ENCODE measurements at places on chromosomes 6 and 20.

GRCh38 chr6:46011188-46012085, 4.2 kb downstream of the CLIC5 start:
- peak; percentile 69 for DNase-seq

DNA sequence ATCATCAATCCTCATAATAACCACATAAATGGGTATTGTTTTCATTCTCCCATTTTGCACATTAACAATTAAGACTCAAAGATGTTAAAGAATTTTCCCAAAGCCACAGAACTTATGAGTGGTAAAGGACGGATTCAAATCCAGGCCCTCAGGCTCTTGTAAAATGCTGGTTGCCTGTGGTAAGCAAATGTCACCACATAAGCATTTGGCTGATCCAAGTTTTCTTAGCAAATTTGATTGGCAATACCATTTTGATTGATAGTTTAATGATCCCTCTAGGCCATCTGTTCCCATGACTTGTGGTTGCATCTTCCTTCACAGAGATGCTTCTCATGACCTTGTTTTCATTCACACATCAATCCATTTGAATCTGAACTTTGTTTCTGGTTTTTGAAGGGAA, 252.0 kb upstream of the RIN2 start:
- no peak for DNase-seq

GRCh38 chr6:138272533-138273315, 54.4 kb upstream of the PBOV1 start:
- no peak for DNase-seq

DNA sequence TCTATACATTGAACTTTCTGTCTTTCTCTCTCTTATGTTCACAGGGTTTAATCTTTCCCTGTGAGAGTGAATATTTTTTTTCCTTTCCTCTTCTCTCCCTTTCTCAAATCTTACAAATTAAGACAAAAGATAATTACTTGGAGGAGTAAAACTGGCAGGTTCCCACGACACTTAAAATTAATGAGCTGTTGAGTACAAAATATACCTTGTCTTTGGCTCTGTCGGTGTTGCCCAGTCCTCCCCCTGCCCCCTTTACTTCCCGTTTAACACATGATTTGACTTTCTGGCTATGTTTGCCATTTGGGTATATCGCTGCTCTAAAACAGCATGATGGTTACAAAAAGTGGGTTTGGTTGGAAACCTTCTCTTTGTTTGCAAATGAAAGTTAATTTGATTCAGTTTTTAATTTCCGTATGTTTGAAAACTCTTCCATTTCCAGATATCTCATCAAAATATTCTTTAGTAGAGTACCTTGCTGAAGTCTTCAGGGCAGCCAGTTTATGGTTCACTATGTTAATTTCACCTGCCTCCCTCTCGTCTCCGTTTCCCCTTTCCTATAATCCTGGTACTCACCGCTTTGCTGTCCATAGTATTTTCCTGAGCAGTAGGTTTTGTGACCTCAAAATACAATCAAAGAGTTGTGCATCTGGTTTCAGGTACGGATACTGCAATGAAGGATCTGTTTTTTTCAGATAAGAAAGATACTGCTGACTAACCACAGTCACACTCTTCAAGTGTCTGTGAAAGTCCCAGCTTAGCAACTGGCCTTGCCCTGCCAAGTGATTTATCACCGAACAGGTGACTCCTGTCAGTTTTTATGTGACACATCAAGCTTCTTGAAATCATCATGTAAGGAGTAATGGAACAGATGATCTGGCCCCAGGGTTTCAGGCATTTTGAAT, 181.2 kb downstream of the DTNBP1 start:
- no peak for DNase-seq

DNA sequence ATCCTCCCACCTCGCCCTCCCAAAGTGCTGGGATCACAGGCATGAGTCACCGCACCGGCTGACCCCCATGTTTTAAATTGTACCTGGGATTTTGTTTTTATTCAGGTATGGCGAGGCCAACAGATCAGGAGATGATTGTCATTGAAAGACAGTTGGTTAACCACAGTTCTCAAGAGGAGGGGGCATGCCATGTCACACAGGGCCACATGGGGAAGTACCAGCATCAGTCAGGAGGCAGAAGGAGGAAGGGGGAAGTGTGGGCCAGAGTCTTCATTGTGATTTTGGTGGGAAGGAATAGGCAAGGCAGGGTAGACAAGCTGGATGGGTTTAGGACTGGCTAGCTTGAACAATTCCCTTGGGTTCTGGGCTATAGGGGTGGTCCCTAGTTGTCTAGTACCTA, 9.9 kb upstream of the MMP9 start:
- DNase-seq = peak; percentile 71

- DNase-seq = no peak
These were observed 158.7 kb downstream of the SYNE1 start for GRCh38 chr6:152478377-152479010.
